ENCODE measurements at places on chromosomes 6 and 20.

DNA sequence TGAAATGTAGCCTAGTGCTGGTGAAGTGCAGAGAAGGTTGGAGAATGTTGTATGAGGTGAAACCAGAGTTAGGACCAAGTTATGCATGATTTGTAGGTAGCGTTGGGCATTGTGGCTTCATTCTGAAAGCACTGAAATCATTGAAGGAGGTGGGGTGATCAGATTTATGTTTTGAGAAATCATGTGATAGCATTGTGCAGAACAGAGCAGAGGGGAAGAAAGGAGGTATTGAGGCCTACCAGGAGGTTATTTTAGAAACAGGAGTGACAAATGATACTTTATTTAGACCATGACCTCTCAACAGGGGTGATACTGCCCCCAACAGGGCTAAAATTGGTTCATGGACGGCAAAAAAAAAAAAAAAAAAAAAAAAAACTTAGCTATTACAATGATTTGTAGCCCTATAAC is 15.6 kb upstream of the HMGN3 start:
- peak; percentile 38 for DNase-seq

- no peak for DNase-seq
Observed at GRCh38 chr20:62405981-62406513, 1.0 kb downstream of the CABLES2 start.

DNA sequence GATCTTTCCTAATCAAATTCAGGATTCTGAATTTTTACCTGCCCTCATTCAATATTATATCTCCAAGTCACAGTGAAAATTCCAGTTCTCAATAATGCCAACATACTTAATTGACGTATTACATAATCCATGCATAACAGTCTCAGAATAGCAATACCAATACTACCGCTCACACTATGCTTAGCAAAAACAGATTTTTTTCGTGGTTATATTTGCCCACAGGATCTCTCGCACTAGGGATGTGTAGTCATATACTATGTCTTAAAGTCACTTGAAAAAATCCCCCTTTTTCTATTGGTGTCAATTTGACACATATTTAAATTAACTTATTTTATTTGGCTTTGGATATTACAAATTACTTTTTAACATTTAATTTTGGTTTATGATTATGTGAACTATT is 323.1 kb upstream of the SLC35B3 start:
- no peak for DNase-seq

DNA sequence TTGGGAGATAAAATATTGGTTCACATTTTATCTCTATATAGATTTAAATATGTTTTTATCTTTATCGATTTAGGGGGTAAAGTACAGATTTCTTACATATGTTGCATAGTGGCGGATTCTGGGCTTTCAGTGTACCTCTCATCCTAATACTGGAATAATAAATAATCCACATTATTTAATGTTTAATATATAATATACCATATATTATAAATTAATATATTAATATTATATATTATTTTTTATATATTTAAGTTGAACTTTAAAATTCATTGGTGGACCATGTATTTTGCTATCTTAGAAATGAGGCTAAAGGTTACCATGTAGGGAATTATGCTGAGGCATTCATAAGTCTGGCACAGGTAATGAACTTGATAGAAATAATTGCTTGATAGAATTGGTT is 89.6 kb upstream of the POPDC3 start:
- no peak for DNase-seq

- DNase-seq: no peak
Observed at GRCh38 chr6:154298297-154298696, 58.3 kb downstream of the IPCEF1 start.

DNA sequence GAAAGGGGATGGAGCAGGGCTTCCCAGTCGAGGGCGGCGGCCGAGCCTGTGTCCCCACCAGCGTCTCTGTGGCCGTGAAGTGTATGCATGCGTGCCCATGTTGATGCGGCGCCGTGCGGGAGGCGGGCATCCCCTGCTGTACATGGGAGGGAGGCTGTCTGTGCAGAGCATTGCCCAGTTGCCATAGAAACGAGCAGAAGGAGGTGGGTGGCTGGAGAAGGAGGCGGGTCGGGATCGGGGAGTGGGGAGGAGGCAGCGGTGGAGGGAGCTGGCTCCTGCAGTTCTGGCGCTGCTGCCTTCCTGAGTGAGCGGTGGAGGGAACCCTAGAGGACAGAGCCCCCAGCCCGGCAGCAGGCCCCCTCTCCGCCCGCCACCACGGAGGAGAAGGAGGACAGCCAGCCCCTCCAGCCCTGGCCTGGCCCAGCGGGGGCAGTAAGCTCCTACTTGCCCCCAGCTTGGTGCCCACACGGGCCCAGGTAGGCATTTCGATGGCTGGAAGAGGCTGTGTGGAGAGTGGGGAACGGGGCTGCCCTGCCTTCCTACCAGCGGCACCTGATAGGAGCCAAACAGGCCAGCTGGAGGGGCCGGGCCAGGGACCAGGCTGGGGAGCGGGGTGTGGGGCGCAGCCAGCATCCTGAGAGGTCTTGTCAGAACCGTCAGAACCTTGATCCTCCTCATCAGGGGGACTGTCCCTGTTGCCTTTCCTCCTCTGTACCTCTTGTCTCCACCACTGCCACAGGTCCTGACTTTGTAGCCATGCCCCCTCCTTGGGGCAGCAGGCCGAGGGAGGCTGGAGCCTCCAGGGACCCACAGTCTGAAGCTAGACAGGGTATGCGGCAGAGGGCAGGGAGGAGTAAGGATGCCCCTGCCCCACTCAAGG is 41.3 kb downstream of the SPDEF start:
- peak; percentile 88 for DNase-seq

DNA sequence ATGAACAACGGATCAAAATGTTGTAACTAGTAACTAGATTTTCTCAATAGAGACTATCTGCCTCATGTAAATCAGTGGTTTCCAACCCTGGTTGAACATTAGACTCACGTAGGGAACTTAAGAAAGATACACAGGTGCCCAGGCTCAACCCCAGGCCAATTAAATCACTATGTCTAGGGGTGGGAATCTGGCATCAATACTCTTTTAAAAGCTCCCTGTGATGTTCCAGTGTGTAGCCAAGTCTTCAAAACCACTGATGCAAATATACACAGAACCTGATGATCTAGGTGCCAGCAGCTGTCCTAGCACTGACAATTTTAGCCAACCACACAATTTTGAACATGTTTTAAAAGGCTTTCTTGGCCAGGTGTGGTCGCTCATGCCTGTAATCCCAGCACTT is 128.7 kb downstream of the TBC1D32 start:
- no peak for DNase-seq

- DNase-seq: no peak
Observed at GRCh38 chr20:62591122-62591468, 51.2 kb upstream of the SLCO4A1 start.

DNA sequence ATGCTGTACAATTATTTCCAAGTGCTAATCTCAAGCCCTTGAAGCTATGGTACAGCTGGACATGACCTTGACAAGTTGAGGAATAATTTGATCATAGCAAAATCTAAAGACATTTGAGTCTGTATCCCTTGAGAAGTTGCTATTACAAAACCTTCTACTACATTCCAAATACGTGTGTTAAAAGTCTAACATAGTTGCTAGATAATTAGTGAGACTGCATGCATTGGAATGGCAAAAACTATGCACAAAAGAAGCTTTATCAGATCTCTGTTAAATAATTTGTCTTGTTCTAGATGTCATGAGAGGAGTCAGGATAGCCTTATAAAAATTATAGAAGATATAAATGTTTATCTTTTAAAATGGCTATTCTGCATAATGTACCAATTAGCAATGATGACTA is 127.8 kb downstream of the GJA1 start:
- no peak for DNase-seq

GRCh38 chr6:169776379-169776778 is 25.0 kb downstream of the ERMARD start:
- DNase-seq: no peak

DNA sequence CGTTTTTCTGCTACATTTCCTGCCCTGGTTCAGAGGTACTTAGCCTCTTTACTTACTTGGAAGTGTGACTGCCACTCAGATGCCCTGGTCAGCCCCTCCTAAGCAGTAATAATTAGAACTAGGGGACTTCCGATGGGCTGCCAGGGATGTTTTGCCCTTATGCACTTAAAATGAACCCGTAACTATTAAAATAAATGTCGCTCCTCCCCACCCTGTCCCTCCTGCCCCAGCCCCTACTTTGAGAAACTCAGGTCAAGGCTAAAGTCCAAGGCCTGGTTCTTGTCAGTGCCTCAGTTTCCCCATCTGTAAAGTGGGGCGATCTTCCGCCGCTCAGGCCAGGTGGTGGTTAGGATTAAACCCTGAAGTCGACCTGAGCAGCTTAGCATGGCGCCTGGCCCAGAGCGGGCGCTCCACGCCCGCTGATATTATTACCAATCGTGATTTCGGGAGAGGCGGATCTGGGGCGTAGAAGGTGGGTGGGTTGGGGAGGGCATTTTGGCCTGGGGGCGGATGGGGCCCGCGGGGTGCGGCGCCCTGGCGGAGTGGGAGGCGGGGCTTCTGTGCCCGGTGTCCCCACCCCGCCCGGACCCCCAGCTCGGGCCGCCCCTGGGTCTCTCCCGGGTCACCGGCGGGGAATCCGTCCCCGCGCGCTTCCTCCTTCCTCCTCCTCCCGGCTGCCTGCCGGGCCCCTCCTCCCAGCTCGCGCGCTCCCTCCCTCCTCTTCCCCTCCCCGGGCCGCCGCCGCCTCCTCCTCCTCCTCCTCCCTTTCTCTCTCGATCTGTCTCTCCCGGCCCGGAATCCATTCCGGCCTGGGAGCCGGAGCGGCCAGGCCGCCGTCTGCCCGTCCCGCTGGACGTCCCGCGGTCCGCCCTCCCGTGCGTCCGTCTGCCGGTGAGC is at the start of gene SRC:
Gene SRC, plus strand, starts transcription at position 802 of the 897 bp plus-strand sequence. CDS start 38,014 bp downstream, outside the sequence.
- DNase-seq: peak; percentile 91

DNA sequence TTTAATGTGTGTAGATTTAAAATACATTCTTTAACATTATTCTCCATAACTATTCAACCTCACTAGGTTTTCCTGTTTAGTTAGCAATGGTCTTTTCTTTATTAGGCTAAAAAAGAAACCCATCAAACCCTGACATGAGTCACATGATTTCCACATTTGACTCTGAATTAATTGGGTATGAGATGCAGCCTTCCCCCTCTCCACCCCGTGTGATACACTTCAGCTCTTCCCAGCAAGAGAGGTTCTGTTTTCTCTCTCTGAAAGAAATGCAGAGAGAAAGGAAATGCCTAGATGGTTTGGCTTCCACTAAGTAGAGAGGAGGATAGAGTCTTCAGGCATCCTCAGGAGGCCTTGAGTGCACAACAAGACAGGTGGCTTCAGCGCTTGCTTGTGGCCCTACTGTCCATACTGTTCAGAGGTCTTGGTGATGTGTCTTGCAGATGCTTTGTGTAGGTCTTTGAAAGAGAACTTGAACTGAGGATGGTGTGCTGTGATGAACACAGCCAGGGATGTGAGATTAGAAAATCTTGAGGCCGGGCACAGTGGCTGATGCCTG is 17.3 kb downstream of the FARS2 start:
- DNase-seq: no peak

GRCh38 chr20:9928955-9929354 is 90.1 kb upstream of the PAK5 start:
- no peak for DNase-seq

GRCh38 chr20:49681850-49682216 is 31.8 kb downstream of the B4GALT5 start:
- DNase-seq: no peak

DNA sequence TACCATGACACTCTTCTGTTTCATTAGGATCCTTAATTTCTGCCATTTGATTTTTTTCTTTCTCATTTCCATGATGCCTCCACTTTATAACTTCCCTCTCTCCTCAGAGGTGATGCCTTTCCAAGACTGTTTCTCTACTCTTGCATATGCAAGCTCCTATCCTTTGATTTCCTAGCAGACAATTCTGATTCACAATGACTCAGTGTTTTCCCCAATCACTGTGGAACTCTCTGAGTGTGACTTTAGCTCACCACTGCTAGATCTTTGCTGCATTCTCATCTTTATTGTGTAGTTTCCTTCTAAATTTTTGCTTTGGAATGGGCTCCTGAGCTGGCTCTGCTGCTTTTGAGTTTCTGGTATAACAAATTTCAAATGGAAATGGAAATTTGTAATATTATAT is 184.9 kb downstream of the TINAG start:
- no peak for DNase-seq

DNA sequence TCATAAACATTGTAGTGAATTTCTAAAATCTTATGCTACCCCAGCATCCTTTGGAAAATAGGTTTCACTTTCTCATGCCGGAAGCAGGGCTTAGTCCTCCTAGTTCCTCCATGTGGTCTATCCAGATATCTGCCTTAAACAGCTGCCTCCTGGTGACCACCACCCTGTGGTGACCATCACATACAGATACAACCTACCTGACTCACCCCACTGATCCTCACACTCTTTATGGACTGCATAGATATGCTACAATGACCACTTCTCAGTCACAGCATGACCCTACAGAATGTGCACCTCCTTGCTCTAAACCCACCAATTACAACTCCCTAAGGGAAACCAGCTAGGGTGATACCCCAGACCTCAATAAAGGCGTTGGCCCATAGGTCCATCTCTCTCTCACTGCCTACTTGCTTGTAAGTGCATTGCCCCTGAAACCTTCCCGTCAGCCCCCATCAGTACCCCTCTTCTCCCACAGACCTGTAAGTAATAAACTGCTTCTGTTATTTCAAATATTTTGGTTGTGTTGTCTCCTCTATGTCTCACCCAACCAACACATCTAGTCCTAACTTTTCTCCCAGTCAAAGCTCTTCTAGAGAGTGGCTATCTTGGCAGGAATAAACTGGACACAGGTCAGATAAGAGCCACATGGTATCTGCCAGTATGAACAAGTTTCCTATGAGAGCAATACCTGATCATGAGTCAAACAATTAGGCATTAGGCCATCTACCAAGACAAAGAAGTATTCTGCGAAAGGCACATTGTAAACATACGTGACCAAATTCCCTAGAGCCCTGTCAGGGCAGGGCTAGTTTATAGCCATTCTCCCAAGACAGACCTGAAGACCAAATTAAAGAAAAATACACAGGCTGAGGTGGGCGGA is 39.4 kb upstream of the PLEKHG1 start:
- DNase-seq: no peak

- DNase-seq: no peak
Observed at GRCh38 chr6:8017705-8018104, 46.5 kb downstream of the BLOC1S5 start.

- DNase-seq: no peak
Observed at GRCh38 chr20:35017099-35017835, 61.6 kb downstream of the MYH7B start.

GRCh38 chr6:15490242-15491100 is 172.4 kb downstream of the DTNBP1 start:
- no peak for DNase-seq

DNA sequence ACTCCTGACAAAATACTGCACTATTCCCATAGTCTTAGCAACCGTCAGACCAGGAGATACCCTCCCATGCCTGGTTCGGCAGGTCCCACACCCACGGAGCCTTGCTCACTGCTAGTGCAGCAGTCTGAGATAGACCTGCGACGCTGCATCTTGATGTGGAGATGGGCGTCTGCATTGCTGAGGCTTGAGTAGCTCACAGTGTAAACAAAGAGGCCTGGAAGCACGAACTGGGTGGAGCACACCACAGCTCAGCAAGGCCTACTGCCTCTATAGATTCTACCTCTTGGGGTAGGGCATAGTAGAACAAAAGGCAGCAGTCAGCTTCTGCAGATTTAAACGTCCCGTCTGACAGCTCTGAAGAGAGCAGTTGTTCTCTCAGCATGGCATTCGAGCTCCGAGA is 25.4 kb downstream of the TMEM244 start:
- DNase-seq: no peak
